Bronchial epithelial cell (primary cell): ENCODE measurements at places on chromosomes 7 and 10.

GRCh38 chr7:126760914-126761577, 491.7 kb downstream of the GRM8 start:
- DNase-seq, result no peak

DNA sequence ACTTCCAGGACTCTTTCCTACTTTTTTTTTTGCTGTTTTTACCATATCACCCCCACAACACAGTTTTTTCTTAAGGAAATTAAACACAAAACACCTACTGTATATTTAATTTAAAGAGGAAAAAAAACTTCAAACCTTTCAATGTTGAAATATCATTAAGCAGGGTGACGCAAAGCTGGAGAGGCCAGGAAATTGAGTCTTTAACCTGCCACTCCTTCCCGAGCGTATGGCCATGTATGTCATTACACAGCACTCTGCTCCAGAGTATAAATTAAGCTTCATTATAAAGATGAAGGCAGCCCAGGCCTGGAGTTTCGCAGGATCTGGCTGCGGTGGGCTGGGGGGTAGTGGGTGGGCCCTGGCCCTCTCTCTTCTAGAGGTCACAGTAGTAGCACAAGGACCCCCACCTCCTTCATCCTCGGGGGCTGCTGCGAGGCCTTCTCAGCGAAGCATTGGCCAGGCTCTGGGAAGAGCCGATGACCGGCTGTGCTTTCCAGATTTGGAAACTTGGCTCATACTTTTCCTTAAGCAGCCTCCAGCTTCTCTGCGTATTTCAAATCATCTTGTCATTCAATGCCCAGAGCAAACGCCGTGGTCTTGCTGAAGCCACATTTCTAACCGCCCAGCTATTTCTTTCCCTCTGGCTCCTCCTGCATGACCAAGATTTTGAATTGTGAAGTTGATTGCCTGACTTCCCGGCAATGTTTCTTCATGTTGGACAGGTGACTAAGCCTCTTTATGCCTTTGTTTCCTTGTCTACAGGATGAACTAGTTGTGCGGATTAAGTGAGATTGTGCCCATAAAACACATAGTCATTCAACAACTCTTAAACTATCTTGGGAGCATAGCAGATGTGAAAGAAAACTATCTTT, 765.1 kb downstream of the SUGCT start:
- DNase-seq, result peak; percentile 49

DNA sequence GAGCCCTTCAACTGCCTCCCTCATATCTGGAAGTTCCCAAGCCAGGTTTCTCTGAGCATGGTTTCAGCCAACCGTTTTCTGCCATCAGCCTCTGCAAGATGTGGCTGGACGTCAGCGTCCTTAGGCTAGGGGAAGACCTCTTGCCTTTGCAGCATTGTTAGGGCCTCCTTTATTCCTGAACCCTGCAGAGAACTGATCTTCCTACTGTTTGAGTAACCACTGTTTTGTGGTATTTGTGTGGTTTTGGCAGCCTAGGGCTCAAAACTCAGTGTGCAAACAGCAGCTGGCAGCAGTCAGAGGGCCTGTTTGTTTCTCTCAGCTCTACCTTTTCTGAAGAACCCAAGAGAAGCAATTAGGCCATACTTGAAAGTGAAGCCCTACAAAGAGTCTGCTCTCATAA, 83.4 kb upstream of the SEMA3E start:
- DNase-seq, result no peak

DNA sequence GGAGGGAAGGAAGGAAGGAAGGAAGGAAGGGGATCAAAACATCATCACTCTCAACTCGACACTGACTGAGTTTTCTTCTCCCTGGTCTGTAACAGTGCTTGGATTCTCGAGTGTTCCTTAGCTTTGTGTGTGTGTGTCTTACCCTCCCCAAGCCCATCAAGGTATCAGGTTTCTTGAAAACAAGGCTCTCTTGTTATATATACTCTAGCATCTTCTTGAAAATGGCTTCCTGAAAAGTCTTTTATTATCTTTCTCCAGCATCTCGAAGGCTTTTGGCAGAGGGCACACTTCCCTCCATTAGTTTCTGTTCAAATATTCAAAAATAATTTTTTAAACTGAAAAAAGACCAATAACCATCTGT, 13.4 kb downstream of the SERPINE1 start:
- DNase-seq, result no peak

GRCh38 chr10:98489561-98490481, 43.1 kb upstream of the HPS1 start:
- peak; percentile 84 for DNase-seq

- no peak for DNase-seq
Observed at GRCh38 chr7:158733775-158734494, 29.3 kb upstream of the NCAPG2 start.

DNA sequence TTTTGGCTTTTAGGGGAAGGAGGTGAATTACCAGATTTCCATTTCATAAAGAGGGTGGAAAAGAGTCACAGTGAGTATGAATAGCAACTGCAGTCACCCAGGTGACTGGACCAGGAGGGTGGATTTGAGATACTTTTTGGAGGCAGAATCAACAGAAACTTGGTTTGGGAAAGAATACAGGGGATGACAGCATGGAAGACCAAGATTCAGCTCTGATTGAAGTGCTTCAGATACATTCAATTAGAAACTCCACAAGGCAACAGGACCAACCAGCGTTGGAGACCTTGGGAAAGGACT, 83.0 kb downstream of the SGMS1 start:
- DNase-seq, result no peak

- no peak for DNase-seq
Observed at GRCh38 chr7:50497968-50498367, 47.8 kb upstream of the FIGNL1 start.

GRCh38 chr7:108197371-108198091, 67.4 kb upstream of the LAMB4 start:
- DNase-seq, result peak; percentile 24

DNA sequence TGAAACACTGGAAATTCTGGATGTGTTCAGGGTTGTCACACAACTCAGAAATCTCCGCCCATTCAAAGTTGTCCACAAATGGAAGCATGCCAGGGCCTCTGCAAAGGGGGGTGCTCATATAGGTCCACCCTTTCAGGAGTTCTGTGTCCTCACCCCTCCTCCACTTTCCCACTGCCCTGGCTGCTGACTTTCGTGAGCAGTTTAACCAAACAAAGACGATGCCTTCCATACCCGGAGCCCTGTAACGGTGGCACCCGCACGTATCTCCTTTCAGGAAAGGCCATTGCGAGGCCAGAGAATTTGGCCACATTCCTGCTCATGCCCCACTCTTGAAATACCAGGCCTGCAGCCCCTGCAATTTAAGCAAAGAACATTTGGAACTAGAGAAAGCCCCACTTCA, 1.4 kb downstream of the CPXM2 start:
- DNase-seq, result no peak

GRCh38 chr7:134084488-134085144, 42.5 kb upstream of the LRGUK start:
- no peak for DNase-seq

DNA sequence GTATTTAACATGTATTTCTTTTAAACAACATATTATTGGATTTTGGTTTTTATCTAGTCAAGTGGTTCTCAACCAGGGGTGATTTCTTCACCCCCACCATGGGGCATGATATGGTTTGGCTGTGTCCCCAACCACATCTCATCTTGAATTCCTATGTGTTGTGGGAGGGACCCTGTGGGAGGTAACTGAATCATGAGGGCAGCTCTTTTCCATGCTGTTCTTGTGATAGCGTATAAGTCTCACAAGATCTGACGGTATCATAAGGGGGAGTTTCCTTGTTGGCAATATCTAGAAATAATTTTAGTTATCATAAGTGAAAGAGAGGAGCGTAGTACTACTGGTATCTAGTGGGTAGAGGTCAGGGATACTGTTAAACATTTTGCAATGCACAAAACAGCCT, 37.6 kb downstream of the TMEM168 start:
- DNase-seq, result no peak

- DNase-seq, result no peak
Observed at GRCh38 chr7:156650042-156650441, 9.5 kb downstream of the RNF32 start.

GRCh38 chr10:4249841-4250586, 465.0 kb upstream of the KLF6 start:
- peak; percentile 99 for DNase-seq

DNA sequence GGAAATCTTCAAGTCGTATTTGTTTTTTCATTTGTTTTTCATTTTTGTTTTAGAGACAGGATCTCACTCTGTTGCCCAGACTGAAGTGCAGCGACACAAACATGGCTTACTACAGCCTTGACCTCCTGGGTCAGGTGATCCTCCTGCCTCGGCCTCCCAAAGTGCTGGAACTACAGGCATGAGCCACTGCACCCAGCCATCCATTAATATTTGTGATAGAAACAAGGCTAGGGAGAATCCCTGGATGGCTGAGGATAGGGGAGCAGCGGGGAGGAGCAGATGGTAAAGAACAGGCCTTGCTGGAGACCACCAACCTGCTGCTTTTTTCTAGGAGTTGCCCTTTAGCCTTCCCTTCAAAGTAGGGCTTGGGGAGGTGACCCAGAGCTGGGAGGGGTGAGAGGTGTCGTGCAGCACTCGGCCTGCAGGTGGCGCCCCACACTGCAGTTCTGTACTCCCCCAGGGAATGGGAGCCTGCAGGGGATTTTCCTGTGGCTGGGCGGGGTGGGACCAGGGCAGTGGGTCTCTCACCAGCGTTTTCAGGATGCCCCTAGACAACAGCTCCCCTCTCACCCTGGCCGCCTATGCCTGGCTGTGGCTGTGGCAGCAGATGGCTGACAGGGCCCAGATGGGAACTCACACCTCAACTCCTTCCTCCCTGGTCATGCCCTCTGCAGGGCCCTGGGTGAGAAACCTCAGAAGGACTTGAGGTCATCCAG, 12.6 kb upstream of the CDH23 start:
- peak; percentile 19 for DNase-seq

DNA sequence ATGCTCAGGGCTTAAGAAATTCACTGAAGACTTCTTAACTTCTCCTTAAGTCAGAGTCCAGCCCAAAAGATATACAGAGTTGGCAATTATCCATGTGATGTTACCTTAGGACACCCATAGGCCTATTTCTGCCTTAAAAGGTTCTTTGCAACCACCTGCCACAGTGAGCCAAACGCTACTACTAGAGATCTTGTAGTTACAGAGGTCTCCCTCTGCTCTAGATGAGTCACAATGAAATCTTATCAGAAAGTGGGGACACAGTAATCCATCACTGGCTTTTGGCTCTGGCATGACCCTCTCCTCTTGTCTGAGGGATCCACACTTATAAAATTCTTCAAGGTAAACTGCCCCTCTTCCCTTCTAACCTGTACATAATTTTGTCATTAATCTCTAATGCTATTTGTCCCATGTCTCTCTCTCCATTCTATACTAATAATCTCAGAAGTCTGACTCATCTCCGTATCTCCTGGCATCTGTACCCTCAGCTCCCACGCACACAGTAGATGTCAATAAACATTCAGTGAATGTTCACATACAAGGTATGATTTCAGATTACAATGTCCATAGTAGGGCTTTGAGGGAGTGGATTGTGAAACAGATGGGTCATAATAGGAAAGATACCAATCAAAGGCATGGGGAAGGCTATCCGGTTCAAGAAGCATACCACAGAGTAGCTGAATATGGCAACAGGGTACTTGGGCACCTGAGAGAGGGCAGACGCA, 112.1 kb downstream of the SGMS1 start:
- DNase-seq, result peak; percentile 79

- peak; percentile 73 for DNase-seq
Observed at GRCh38 chr10:52313933-52314821, at the start of gene DKK1. DKK1 (plus strand) TSS chr10:52314281; CDS start chr10:52314435, 154 bp downstream.

DNA sequence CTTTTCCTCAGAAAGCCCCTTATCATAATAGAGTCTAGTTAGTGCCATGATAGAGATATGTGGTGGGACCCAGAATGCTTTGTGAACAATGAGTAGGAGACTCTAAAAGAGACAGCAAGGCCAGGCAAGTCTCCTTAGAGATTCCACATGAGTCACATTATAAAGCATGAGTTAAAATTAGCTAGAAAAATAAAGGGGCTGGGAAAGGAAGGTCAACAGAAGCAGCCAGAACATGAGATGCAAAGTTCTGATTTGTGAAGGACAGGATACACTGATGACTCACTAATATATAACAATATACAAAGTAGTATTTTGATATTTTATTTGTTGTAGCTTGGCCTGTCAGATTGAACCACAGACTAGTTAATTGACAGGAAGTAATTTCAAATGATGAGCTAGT, 25.3 kb upstream of the SNX13 start:
- DNase-seq, result peak; percentile 86

DNA sequence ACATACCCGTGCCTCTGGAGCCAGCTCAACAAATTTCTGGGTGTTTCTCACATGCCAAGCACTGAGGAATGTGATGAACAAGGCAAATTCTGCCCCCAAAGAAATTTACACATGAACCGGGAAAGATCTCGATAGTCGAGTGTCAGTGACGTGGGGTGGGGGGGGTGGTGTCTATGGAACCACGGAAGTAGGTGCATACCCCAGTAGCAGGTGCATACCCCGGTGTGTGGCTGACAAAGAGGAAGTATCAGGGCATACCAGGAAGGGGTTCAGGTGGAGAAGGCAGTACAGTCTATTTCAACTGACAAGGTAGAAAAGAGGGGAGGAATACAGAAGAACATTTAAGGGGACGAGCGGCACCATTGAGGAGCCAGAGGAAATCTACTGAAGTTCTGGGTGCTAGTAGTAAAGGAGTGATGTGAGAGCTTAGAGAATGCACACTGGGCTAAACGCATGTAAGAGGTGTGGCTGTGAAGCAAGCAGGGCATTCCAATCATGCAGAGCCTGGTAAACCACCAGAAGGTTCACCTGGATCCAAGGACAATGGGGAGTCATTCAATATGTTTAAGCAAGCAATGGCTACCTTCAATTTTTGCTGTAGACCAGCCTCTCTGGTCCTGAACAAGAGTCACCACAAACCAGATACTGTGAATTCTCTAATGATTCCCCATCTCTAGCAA, 6.2 kb downstream of the CCDC6 start:
- no peak for DNase-seq

- DNase-seq, result no peak
Observed at GRCh38 chr7:100699018-100699417, 5.0 kb upstream of the GIGYF1 start.

DNA sequence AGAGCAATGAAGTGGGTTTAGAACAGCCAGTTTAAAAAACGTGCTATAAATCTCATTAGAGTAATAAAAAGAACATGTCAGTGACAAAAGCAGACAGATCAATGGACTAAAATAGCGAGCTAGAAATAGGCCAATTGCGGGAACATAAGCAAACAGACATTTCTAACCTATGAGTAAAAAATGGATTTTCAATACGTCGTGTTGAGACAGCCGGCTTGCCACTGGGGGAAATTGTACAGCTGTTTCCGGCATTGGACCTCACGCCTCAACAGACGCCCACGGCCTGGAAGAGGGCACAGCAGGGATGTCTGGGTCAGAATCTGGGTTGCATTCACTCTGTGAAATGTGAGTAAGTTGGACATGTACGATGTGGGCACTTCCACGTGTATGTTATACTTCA, 92.9 kb downstream of the SVOPL start:
- DNase-seq, result no peak
